Astrocyte of the spinal cord (primary cell): ENCODE measurements at places on chromosomes 7 and 10.

DNA sequence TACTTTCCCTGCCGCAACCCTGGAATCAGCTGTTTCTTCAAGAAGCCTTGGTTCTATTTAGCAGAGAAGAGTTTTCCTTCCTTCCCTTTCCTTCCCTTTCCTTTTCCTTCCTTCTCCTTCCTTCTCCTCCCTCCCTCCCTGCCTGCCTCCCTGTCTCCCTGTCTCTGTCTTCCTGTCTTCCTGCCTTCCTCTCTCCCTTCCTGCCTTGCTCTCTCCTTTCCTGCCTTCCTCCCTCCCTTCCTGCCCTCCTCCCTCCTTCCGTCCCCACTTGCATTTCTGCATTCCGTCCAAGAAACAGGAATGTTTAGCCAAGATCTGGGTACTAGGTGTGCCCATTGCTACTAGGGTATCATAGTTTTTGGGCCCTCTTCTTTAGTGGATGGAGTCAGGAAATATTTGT is 21.9 kb downstream of the SND1 start:
- DNase-seq = no peak

GRCh38 chr7:77734659-77735421 is 38.6 kb downstream of the RSBN1L start:
- DNase-seq = no peak

DNA sequence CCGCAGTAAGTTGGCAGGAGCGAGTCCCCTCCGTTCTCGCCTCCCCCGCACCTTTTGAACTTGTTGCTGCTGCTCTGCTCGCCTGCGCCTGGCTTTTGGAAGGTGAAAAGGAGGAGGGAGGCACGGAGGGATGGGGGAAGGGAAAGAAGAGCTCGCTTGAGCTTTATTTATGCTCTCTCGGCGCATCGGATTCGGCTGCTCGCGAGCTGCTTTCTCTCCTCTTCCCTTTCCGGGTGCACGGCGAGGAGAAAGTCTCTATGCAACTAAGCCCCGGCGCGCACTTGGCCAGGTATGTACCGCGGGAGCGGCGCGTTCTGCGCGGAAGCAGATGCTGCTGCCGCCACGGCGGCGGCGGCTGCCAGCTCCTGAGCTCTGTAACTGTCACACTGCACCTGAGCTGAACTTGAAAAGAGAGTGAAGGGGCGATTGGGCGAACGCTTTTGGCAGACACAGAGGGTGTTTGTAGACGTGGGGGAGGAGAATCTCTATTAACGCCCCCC is 551 bp downstream of the KCND2 start:
- DNase-seq = peak; percentile 16

GRCh38 chr10:10067644-10068043 is 950.0 kb upstream of the CELF2 start:
- DNase-seq = no peak

DNA sequence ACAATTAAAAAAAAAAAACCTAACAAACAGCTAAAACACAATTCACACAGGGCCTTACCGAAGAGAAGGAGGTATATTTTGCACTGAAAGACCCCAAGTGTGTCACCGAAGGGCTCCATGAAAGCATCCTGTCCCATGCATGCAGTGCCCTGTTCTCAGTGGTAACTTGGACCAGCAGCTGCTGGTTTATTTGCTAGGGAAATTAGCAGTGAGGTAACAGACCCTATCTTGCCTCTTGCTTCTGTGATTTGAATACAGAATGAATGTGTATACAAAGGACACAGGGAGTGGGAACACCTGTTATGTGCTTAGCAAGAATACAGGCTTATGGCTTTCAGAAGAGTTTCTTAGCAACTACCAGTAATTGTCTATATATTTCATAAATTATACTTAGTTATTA is at the start of gene HEPACAM2:
Gene HEPACAM2, minus strand, starts transcription at position 160 of the 400 bp plus-strand sequence.
- DNase-seq = no peak

DNA sequence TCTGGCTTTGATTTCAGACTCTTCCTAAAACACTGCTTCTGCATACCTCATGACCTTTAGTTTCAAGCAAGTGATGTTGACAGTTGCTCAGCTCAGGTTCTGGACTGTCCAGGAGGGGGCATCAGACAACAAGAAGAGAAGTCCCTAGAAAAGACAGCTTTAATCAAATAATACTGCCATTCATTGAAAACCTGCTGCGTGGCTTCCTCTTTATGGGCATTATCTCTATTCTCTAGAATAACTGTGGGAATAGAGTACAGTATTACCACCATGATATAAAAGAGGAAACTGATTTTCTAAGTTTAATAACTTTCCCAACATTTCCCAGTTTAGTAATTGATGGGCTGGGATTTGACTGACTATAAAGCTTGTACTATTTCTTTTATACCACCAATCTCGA is 170.4 kb downstream of the SNX13 start:
- peak; percentile 73 for DNase-seq

DNA sequence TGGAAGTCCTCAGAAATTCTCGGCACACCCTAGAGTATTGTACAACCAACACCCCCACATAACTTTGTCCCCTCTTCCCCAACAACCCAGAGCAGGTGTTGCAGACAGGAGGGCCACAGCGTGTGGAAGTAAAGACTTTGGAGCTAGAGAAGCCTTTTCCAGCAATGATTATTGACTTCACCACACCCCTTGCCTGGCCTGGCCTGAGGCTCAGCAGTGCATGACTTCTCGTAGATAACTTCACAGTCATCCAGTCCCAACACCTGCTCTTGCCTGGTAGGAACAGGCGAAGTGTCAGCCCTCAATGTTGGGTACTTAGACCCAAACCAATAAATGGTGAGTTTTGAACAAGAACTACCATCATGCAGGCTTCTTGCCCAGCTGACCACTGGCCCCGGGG is 36.7 kb downstream of the GOT1 start:
- no peak for DNase-seq

DNA sequence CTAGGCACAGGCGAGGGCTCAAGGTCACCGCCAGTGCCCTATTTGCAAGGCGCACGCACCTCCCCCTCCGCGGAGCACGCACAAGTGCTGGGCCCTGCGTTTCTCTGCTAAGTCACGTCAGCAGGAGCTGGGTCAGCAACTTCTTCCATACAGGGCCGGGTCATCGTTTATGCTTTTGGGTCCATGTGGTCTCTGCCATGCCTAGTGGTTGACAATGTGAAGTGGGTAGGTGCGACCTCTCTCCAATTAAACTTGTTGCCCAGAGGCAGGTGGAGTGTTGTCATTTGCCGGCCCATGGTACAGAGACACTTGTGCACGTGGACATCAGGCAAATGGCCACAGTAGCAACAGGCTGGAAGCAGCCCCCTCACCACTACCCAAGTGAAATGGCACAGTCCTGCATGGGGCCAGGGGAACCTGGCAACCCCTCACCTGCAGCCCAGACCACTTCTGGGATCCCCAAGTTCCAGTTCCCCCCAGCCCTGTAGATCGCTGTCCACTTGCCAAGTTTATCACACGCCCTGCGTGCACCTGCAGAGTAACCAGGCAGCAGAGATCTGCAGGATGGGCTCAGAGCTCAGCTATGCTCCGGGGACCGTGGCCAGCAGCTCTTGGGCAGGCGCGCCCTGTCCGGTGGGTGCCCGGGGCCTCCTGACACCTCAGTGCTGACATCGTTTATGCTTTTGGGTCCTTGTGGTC is 86.1 kb upstream of the PPP2R2D start:
- DNase-seq = no peak

DNA sequence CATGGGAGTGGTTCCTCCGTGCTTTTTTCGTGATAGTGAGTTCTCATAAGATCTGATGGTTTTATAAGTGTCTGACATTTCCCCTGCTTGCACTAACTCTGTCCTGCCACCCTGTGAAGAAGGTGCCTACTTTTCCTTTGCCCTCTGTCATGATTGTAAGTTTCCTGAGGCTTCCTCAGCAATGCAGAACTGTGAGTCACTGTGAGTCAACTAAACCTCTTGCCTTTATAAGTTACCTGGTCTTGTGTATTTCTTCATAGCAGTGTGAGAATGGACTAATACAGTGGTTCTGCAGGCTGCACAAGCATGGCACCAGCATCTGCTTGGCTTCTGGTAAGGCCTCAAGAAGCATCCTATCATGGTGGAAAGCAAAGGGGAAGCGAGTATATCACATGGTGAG is 1144.6 kb downstream of the SORCS3 start:
- DNase-seq = no peak

DNA sequence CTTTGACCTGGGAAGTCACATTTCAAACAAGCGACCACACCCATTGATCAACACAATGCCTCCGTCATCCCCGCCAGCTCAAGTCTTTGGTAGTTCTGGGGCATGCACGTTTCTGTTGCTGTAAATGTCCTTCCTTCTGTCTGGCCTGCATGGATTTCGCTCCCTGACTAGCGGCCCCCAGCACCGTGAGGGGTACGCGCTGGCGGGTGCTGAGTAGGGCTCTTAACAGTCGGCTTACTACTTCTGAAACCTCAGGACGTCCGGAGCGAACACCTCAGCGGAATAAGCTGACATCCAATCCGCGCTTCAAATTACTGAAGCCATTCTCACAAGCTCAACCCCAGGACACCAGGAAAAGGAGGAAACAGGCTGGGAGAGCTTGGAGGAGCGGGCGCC is 505 bp downstream of the NUDCD3 start:
- DNase-seq = peak; percentile 44

DNA sequence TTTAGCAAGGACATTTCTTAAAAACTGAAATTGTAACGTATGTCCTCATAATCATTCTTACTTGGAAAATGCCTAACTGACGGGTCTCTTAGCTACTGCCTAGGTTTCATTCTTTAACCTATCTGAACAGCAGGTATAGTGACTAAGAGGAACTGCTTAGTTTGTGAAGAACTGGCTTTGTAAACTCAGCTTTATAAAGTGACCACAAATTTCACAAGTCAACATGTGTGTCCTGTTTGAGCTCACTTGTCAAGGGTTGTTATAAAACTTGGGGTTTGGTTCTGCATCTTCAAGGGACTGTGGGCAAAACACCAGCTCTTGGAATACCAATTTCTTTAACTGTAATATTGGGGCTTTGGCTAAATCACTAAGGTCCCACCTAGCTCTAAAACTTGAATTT is 32.2 kb downstream of the MRPS33 start:
- DNase-seq = no peak

GRCh38 chr7:129609666-129610065 is 1.9 kb upstream of the NRF1 start:
- DNase-seq = no peak

- DNase-seq = no peak
These were observed 159.9 kb downstream of the FGFR2 start for GRCh38 chr10:121438333-121438732.

- no peak for DNase-seq
These were observed 8.7 kb upstream of the BAMBI start for GRCh38 chr10:28668363-28669226.

DNA sequence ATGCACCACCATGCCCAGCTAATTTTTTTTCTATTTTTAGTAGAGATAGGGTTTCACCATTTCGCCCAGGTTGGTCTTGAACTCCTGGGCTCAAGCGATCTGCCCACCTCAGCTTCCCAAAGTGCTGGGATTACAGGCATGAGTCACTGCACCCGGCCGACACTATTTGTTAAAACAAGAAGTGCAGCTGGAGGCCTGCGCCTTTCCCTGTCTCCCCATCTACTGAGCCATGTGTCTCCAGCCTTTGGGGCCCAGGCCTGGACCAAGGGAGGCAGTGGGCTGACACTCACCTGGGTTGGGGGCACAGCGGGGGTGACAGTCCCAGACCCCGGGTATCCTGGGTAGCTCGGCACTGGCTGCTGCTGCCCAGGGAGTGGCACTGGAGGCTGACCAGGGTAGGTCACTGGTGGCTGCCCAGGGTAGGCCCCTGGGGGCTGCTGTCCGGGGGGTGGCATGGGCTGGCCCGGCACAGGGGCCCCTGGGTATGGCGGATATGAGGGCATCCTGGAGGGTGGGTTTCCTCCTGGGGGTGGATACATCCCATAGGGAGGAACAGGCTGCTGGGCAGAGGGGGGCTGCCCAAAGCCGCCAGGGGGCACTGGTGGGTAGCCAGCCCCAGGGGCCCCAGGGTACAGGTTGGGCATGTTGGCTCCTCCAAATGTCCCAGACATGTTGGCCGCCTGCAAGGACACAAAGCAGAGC is 36.3 kb downstream of the PLAC9 start:
- no peak for DNase-seq

DNA sequence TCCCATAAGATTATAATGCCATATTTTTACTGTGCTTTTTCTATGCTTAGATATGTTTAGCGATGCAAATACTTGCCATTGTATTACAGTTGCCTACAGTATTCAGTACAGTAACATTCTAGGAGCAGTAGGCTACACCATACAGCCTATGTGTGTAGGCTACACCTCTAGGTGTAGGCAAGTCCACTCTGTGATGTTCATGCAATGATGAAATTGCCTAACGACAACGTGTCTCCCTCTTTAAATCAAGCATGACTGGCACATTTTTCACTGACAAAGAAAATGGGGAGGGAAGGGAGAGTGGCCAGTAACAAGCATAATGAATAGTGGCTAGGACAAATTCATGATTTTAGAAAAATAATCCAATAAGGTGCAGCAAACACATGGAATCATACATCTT is 1.7 kb downstream of the NCAPG2 start:
- no peak for DNase-seq

GRCh38 chr10:23157691-23158369 is 34.3 kb upstream of the PTF1A start:
- peak; percentile 45 for DNase-seq

DNA sequence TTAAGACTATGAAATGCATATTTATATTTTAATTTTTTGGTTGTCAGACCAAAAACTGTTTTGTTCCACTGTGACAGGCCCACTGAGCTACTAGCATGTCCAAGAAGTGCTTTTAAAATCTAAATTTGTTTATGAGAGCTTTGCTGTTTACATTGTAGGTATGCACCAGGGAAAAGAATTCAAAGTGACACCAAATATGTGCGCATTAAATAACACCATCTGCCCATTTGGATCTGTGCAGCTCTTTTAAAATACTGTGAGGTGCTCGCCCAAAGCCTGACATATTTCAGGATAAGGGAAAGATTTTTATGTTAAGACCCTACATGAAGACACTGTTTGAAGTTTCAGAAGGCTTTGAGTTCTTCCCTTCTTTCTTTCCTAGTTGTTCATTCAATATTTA is 162.9 kb downstream of the ST7 start:
- no peak for DNase-seq

DNA sequence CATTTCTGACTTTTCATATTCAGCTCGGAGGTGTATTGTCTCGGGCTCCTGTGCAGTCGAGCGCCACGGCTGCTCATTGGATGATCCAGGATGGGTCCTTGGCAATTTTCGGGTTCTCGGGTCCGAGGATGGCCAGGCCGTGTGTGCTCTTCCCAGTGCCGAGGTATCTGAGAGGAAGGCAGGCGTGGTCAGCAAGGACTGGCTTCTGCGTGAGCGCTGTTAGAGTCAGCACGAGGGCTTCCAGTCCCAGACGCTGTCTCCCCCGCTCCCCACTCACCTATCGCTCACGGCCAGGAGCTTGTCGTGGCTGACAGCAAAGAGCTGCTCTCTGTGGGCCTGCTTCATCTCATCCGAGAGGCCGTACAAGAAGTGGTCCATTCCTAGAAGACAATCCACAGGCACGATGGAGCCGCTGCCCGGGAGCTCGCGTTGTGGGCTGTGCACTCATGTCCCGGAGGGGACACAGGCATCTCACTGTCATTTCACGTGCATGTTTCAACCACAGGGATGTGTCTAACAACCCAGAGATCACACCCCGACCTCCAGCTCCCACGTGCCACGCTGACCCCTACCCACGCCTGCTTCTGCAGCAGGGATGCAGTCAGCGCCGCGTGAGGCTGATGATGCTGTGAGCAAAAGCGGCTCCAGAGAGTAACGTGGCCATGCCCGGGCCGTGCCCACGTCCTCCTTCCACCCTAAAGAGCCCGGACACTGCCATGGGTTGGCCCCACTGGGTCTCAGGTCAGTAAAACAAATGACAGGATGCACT is 34.4 kb downstream of the PITRM1 start:
- no peak for DNase-seq
